ENCODE measurements at places on chromosomes 2 and 18.

DNA sequence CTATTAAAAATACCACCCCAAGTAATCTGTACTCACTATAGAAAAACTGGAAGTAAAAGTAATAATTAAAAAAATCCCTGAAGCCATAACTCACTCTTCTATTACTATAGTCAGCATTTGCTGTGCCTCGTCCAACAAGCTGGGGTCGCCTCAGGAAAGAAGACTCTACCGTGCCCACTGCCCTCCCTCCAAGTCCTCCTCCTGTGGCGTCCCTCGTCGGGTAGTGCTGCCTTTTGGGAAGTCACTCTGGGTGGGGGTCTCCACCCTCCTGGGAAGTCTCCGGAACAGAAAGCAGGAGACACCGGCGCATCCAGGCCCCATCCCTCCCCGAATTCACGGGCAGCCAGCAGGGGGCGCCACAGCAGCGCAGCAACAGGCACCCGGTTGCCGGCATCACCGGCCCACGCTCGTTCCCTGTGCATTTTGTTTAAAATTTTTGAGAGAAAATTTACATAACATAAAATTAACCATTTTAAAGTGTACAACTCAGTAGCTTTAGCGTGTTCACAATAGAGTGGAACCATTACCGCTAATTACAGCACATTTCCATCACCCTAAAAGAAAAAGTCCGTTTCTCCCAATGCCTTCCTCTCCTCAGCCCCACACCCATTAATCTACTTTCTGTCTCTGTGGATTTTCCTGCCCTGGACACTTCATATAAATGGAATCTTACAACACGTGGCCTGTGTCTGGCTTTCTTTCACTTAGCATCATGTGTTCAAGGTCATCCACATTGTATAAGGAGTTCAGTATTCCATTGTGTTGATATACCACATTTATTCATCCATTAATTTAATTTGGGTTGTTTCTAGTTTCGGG lies 62.2 kb downstream of the ADNP2 start:
- no peak for DNase-seq

GRCh38 chr2:238599549-238600505 lies 173.1 kb downstream of the ASB1 start:
- no peak for DNase-seq

DNA sequence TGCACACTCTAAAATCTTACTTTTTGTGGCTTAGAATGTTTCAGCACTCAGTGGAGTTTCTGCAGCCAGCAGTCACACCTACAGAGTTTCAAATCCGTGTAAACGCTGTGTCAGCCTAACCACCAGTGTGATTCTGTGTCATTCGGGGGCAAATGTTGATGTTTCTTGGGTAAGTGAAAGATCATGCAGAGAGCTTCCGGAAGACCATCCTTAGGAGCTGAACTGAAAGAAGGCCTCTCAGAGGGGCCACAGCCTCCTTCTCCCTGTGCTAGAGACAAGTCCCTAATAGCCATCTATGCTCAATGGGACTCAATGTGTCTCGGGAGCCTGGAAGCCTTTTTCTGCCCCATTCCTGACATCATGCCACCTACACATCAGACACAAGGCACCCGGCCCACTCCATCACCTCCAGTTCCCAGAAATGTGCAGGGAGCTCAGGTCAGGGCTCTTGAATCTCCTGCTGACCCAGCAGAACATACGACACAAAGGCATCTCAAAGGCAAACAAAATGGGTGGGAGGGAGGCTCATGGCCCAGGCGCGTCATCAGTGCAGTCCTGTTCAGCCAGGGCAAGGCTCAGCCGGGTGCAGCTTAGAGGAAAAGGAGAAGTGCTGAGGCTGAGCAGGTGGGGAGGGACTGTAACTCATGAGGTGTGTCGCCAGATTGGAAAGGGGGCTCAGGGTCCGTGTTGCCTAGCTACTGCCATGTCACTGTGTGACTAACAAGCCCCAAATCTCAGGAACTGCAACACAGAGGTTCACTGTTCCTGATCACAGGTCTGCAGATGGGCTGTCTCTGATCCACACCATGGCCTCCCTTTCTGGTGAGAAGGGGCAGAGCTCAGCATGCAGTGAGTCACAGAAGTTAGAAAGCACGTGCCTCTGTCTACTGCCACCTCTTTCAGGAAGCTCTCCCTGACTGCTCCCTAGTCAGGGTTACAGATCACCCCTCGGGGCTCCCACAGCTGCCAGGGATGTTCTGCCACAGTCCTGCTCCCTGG lies 82.0 kb downstream of the SMAD7 start:
- DNase-seq = no peak

GRCh38 chr2:70116936-70117552 lies 29.8 kb downstream of the PCBP1 start:
- DNase-seq = no peak

Measured in GM04503 (cell line).